ENCODE measurements at places on chromosomes 2 and 18.

- no peak for DNase-seq
These were observed 546.3 kb upstream of the ZEB2 start for GRCh38 chr2:145066151-145066661.

DNA sequence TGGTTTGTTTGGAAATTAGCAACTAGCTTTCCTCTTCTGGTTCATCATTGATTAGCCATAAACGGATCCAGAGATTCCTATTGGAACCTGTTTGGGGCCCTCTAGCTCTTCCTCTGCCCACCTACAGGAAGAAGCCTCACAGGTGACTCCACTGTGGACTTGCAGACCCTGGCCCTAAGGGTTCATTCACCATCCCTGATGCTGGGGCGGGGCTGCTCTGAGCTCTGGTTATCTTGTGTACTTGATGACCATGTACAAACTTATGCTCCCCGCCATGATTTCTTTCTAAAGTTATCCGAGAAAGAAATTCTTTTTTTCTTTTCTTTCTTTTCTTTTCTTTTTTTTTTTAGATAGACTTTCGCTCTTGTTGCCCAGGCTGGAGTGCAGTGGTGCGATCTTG is 33.9 kb upstream of the INHBB start:
- DNase-seq, result no peak

DNA sequence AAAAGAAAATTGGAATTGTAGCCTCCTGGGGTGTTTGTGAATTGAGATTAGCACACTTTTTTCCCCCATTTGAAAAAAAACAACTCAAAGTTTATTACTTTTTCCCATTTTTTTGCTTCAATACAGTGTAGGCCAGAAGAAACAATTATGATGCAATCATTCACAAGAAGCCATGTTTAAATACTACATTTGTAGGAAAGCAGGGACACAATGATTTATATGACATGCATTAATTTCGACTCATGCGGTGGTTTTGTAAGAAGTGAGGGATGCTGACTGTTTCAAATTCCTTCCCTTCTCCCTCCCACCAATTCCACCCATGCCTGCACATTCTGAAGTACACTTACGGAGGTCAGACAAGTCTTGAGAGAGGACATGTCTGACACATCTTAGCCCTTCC is 774.2 kb upstream of the FSHR start:
- no peak for DNase-seq

DNA sequence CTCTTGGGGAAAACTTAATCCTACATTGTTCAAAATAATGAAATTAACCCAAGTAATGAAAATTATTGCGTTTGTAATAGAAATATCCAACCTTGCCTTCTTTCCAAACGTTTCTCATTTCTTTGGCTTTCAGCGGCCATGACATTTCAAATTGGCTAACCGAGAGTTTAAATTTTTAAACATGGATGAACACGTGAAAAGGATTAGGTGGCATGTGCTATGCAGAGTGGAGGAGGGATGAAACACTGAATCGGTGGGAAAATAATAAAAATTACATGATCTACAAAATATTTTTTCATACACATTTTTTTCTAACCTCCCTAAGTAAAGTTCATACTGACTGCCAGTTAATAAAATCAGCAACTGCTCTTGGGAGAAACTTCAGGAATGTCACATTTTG is 728.4 kb upstream of the PKDCC start:
- DNase-seq, result no peak

- no peak for DNase-seq
These were observed 132.8 kb downstream of the CYP26B1 start for GRCh38 chr2:72014831-72015230.

GRCh38 chr2:113218283-113219091 is 44.7 kb downstream of the PSD4 start:
- DNase-seq, result no peak

DNA sequence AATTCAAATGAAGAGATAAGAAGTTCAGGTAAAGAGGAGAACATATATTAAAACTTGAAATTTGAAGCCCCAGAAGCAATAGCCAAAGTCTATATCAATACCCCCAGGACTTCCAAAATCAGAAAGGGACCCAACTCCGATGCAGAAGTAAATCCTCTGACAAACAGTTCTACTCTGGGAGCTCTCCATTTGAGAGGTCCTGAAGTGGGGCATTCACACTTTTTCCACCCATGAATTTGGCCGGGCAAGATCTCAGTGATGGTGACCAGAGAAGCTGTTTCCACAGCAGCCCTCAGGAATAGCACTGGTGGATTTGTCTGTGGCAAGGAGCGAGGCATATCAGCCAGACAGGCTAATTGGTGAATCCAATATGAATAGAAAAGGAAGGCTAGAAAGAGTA is 313.6 kb upstream of the MC4R start:
- DNase-seq, result no peak

DNA sequence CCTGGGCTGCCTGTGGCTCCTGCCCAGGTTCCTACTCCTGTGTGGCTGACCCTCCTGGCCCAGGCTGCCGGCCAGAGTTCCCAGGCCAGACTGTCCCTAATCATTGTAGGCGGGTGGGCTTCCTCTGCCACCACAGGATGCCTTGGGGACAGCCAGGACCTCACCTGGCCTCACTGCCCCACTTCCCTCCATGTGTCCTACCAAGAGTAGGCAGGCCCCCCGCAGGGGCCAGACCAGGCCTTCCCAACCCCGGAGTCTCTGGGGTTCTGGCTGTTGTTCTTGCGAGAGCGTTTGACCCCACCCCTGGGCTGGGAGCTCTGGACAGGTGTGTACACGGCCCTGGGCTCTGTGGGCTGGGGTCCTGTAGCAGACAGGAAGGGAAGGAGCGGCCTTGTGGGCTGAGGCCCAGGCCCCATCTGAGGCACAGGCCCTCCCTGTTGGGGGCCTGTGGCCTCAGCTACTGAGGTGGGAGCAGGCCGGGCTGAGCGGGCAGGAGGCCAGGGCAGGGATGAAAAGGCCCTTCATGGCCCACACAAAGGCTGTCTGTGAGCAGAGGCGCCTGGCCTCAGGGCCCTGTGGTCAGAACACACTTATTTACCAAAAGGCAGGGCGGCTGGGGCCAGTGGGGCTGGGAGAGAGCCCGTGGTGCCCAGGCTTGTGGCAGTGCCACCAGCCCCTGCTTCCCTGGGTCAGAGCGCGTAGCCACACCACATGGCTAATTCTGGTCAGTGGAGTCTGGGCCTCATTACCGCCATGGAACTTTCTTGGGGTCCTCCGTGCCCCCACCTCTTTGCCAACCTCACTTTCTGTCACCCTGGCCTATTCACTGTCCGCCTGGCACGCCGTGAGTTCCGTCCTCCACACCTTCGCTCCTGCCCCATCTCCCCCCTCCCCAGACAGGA is 2.0 kb downstream of the SNORC start:
- peak; percentile 72 for DNase-seq

- no peak for DNase-seq
These were observed 108.5 kb downstream of the CDCA7 start for GRCh38 chr2:173462892-173463840.

- DNase-seq, result no peak
These were observed 564.9 kb downstream of the CNTNAP5 start for GRCh38 chr2:124589971-124590370.

DNA sequence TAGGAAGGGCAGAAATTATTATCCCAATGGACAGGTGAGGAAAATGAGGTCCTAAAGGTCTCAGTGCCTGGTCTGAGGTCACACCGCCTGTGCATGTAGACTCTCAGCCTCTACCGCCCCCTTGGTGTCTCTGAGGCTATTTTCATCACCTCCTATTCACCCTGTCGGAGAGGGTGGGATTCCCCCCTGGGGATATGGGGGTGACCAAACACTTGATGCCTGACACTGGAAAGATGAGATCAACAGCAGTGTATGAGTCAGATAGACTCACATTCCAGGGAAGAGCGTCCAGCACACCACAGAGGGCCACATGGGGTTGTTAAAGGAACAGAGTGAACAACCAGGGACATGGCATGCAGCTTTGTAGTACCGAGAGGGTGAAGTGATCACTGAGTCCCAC is 199.7 kb downstream of the SMAD2 start:
- DNase-seq, result no peak

DNA sequence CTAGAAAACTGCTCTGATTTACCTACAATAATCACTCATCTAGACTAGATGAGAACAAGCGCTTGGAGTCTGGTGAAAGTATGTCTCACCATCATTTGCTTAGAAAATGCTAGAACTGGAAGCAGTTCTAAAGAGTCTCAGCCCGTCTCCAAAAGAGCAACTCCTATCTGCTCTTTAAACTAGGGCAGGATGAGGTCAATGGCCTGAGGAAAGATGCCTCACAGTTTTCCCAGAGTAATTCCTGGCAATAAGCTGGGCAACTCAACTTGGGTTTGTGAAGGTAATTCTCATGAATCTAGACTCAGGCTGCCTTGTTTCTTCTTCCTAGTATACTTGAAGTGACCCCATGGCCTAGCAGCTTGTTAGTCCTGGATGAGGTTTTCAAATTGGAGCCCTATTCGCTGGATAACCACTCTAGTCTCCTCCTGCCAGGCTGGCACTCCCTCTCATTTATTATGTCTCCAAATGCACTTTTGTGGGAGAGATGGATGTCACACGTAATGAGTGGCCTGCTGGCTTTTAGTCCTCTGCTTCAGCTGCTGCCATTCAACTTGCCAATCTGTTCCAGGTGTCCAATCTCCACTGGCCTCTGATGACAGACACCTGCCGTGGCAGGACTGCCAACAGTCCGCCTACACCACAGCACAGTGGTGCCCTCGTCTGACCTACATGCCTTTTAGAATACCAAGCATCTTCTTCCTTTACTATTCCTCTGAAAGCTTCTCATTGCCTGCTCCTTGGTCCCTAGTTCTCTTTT is 80.9 kb downstream of the CABYR start:
- no peak for DNase-seq

GRCh38 chr2:118309257-118309945 is 221.1 kb downstream of the INSIG2 start:
- DNase-seq, result no peak

DNA sequence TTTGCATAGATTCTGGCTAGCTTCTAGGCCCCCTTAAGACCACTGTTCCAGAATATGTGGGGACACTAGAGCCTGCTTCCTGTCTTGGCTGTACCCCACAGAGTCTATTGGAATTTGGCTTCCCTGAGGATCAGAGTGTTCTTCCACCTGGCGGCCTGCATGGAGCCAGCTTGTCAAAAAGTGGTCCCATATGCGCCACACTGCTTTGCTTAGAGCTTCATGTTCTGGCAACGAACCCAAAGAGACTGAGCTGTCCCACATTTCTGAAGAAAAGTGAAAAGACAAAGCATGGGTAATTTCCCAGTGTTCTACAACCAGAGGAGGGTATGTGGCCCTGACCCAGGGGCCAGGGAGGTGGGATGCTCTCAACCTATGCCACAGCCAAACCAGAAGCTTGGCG is 52.7 kb upstream of the FZD7 start:
- peak; percentile 36 for DNase-seq

GRCh38 chr2:127080938-127081755 is 25.8 kb downstream of the BIN1 start:
- peak; percentile 73 for DNase-seq

GRCh38 chr2:100778637-100779450 is 41.1 kb upstream of the NPAS2 start:
- DNase-seq, result no peak

GRCh38 chr18:11310476-11311086 is 161.2 kb upstream of the PIEZO2 start:
- DNase-seq, result no peak

DNA sequence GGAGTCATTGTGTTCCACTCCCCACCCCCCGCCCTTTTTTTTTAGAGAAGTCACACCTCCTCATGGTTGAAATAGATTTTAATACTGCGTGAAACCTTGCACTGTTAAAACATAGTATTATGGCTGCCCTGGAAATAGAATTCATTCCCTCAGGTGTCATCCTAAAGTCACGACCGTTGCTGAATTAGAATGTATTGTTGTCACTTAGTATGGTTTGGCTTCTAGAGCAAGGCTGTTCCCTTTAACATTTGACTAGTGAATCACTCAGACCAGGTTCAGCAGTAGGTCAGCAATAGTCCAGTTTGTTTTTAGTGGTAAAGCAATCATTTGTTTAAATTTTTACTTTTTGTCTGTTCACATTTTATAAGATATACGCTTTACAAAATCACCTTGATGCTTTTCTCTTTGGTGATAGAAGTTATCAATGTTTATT is 1.2 kb downstream of the BABAM2 start:
- no peak for DNase-seq

- DNase-seq, result no peak
These were observed 113.1 kb downstream of the GATA6 start for GRCh38 chr18:22282311-22283115.

DNA sequence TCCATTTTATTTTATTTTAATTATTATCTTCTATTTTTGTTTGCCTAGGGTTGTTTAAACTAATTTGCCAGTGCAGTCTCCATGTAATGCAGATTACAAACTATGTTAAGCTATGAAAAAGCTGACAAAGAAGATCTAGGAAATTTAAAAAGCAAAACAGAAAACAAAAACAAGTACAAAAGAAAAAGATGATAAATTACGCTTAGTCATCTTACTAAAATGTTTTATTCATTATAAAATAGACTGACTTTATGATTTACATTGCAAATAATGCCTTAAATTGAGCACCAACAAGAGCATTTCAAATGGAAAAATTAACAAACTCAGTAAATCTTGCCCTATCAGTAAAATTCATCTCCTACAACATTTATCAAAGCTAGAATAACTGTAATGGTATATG is 52.9 kb downstream of the LRPPRC start:
- no peak for DNase-seq

DNA sequence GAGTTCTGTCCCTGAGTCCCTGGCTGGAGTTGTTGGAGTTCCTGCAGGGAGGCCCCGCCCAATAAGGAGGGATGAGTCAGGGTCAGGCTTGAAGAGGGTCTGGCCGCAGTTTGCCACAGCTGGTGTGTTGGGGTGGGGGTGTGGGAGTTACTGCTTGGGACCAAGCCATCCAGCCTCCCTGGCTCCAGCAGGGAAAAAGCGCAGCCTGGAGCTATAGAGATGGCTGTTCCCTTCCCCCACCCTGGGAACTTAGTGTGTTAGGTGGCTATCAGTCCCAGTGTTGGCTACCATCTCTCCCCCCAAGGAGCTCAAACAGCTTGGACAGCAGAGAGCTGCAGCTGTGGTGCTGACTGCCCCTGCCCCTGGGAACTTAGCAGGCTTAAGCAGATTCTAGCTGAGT is 13.2 kb upstream of the TANK start:
- no peak for DNase-seq

GRCh38 chr2:215751200-215751910 is 262.0 kb downstream of the MREG start:
- DNase-seq, result no peak

GRCh38 chr2:10274376-10274775 is 28.3 kb upstream of the HPCAL1 start:
- DNase-seq, result no peak

GRCh38 chr2:182866095-182866460 is 359 bp downstream of the FRZB start:
- peak; percentile 25 for DNase-seq

GRCh38 chr18:35610089-35610488 is 28.5 kb downstream of the GALNT1 start:
- DNase-seq, result no peak

DNA sequence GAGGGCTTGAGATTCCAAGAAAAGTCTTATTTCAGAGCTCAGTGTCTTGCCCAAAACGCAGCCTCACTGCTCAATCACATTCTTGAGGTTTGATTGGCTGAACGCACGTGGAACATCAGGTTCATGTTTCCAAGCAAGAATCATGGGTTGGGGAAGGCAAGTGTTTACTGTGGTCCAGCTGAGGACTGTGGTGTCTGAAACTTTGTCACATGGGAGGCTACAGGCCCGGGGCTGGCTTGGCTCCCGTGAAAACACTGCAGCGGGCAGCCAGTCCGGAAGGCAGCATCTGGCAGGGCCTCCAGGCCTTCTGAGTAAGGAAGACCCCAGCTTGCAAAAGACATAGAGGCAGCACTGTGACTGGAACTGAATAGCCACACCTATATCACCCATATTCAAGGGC is 84.7 kb downstream of the POLR1A start:
- DNase-seq, result peak; percentile 58

GRCh38 chr2:182349268-182349667 is 77.6 kb downstream of the PDE1A start:
- DNase-seq, result no peak
